Thymus (tissue), 14 donors: ENCODE measurements at places on chromosomes 2 and 18.

GRCh38 chr18:76456823-76457222 is 38.2 kb downstream of the ZNF516 start:
- peaks cover 6% of the 10 kb centered on the region for H3K4me1 ChIP-seq
- peaks cover 6% of the 10 kb centered on the region for H3K27me3 ChIP-seq
- no peak for DNase-seq
- H3K27ac ChIP-seq, result no peak overlapping the region
- no peaks in the 10 kb centered on the region for H3K36me3 ChIP-seq

GRCh38 chr2:58866040-58866439 is 624.9 kb upstream of the FANCL start:
- no peak overlapping the region for H3K27ac ChIP-seq
- no peaks in the 10 kb centered on the region for H3K36me3 ChIP-seq
- no peak overlapping the region for H3K4me3 ChIP-seq
- H3K4me1 ChIP-seq, result peaks cover 12% of the 10 kb centered on the region
- H3K27me3 ChIP-seq, result no peaks in the 10 kb centered on the region

DNA sequence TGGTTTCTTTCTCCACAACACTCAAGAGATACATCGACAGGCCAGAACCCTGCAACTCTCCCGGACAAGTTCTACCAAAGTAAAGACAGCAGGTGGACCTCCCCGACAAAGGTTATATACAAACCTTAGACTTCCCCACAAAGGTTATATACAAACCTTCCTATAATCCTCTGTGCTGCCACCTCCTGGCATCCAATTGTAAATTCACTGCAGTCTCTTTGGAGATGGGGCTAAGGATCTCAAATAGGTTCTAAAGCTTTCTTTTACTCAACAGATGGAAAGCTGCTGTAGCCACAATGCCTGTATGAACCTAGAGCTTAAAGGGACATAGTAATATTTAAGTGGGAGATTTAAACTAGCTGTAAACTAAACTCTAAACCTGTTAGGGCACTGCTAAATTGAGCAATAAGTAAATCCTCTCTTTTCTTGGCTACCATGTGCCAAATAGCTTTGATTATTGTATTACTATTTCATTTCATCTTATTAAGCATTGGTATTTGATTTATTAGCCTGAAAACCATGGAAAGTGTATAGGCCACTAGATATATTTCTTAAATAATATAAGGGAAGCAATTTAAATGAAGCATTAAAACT is 9.8 kb upstream of the MREG start:
- no peaks in the 10 kb centered on the region for H3K4me1 ChIP-seq
- no peak overlapping the region for H3K4me3 ChIP-seq
- H3K27ac ChIP-seq, result no peak overlapping the region
- H3K36me3 ChIP-seq, result no peaks in the 10 kb centered on the region
- no peaks in the 10 kb centered on the region for H3K27me3 ChIP-seq
- DNase-seq, result peak; percentile 79

GRCh38 chr18:50721451-50722120 is 98.2 kb downstream of the MRO start:
- DNase-seq, result no peak
- H3K4me3 ChIP-seq, result no peak overlapping the region
- no peaks in the 10 kb centered on the region for H3K4me1 ChIP-seq
- no peaks in the 10 kb centered on the region for H3K36me3 ChIP-seq

DNA sequence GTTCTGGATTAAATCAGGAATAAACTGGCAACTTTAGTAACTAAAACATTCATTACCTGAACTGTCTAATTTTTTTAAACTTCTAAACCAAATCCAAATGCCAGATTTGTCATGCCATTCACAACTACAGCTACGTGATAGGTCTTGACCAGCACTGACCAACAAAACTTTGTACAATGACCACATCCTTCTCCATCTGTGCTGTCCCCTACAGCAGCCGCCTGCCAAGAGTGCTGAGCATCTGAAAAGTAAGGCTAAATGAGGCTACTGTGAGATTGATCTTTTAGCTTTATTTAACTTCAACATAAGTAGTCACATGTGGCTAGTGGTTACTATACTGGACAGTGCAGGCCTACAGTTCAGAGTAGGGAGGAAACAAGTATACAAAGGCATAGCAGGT is 7.6 kb downstream of the FAM168B start:
- DNase-seq, result no peak
- peaks cover 46% of the 10 kb centered on the region for H3K36me3 ChIP-seq
- no peaks in the 10 kb centered on the region for H3K27me3 ChIP-seq
- no peaks in the 10 kb centered on the region for H3K4me1 ChIP-seq
- no peak overlapping the region for H3K4me3 ChIP-seq

- no peak overlapping the region for H3K4me3 ChIP-seq
- peak overlapping the region; percentile 67 for H3K27ac ChIP-seq
- H3K27me3 ChIP-seq, result no peaks in the 10 kb centered on the region
These were observed 24.1 kb downstream of the TRABD2A start for GRCh38 chr2:84856787-84857186.

DNA sequence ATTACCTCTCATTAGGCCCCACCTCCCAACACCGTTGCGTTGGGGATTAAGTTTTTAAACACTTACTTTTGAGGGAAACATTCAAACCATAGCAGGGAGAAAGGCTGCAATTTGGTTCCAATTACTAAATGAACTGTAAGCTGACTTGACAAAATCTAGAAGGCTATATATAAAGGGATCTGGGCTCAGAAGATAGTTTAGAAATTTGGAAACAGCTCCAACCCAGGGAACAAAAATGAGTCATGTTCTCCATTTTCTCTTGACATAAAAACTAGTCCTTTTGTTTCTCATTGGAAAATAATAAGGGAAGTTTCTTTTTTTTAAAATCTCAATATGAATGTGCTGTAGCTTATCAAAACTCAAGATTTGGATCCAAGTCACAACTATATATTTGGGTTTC is 17.5 kb downstream of the MOGAT1 start:
- H3K27ac ChIP-seq, result no peak overlapping the region
- no peaks in the 10 kb centered on the region for H3K36me3 ChIP-seq
- peaks cover 2% of the 10 kb centered on the region for H3K4me1 ChIP-seq
- no peaks in the 10 kb centered on the region for H3K27me3 ChIP-seq

DNA sequence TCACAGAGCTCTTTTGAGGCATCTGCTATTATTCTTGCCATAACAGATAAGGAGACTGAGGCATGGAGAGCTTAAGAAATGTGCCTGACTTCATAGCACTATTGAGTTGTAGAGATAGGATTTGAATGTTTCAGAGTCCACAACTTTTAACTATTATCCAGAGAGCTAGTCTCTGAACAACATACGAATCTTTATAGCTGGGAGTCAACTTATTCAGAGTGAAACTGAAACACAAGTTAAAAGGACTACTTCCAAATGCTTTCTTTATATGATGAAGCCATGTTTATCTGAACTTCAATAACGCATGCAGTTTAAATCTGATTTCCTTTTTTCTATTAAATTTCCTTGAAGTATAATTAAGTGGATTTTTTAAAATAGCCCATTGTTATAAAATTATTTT is 268.8 kb downstream of the IKZF2 start:
- no peak overlapping the region for H3K27ac ChIP-seq
- no peaks in the 10 kb centered on the region for H3K4me1 ChIP-seq
- H3K27me3 ChIP-seq, result no peaks in the 10 kb centered on the region
- no peak overlapping the region for H3K4me3 ChIP-seq

GRCh38 chr18:69648486-69648885 is 247.8 kb downstream of the DOK6 start:
- DNase-seq, result no peak
- H3K4me3 ChIP-seq, result no peak overlapping the region
- no peaks in the 10 kb centered on the region for H3K4me1 ChIP-seq
